ENCODE measurements at places on chromosomes 5 and 9.

- DNase-seq = no peak
Measured at GRCh38 chr9:136916330-136917184, 28.0 kb downstream of the FBXW5 start.

- DNase-seq = peak; percentile 41
Measured at GRCh38 chr9:86093788-86094555, 5.4 kb downstream of the GOLM1 start.

- no peak for DNase-seq
Measured at GRCh38 chr9:123975871-123976270, 35.7 kb upstream of the LHX2 start.

- DNase-seq = no peak
Measured at GRCh38 chr9:95715868-95716435, 159.5 kb upstream of the ERCC6L2 start.

- no peak for DNase-seq
Measured at GRCh38 chr5:170056561-170057267, 49.0 kb upstream of the FOXI1 start.

GRCh38 chr9:32899761-32900160 is 101.7 kb downstream of the APTX start:
- no peak for DNase-seq

- DNase-seq = peak; percentile 56
Measured at GRCh38 chr5:90802474-90803317, 244.1 kb downstream of the ADGRV1 start.

- no peak for DNase-seq
Measured at GRCh38 chr5:132987531-132988408, 24.3 kb upstream of the AFF4 start.

GRCh38 chr5:14441641-14442040 is 140.0 kb upstream of the OTULINL start:
- no peak for DNase-seq

- no peak for DNase-seq
Measured at GRCh38 chr9:35116539-35116897, 856 bp upstream of the ATOSB start.

- DNase-seq = peak; percentile 45
Measured at GRCh38 chr9:33287087-33287490, 3.2 kb upstream of the NFX1 start.

GRCh38 chr9:37904445-37905130 is 661 bp upstream of the SLC25A51 start:
- DNase-seq = no peak

DNA sequence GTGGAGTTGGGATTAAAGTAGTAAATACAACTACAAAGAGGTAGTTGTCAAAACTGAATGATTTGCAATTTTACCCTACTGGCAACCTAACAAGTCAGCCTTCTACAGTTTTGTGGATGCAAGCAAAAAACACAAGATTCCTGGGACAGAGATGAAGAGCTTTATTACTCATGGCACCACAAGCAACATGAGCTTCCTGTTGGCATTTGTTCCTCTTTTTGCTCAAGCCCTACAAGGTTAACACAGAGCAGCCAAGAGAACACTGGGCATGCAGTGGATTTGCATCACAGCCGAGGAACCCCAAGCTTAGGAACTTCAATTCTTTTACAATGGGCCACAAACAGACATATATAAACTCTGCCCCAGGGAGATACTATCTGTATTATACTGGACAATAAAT is 28.8 kb upstream of the DMAC1 start:
- DNase-seq = no peak

DNA sequence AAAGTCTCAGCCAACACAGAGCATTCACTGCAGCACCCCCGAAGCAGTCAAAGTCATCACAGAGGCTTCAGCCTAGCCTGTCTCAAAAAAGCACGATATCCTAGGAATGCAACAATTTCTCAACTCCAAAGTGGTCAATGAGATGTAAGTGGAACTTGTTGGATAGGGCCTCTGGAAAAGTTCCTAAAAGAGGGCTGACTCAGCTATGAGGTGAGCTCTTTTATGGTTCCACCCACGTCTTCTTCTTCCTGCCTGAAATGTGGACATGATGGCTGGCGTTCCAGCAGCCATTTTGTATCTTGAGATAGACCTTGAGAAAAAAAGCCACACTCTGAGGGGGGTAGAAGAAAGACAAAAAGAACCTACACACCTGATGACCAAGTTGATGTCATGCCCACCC is 32.5 kb upstream of the TRIO start:
- no peak for DNase-seq

DNA sequence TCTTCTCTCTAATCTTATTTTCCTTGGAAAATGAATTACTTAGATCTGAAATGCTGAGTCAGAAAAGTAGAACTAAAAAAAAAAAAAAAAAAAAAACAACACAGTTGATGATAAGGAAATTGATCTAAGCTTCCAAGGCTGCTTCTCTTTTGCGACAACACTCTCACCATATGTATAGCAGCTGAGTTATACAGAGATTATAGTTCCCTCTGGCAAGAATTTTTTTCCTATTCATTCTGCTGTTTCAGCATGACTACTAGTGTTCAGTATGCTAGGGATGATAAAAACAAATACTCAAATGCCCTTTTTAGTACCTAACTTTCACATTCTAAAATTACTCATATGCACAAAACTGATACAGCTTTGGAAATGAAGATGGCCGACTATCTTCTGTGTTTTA is 267.3 kb downstream of the MLLT3 start:
- no peak for DNase-seq

DNA sequence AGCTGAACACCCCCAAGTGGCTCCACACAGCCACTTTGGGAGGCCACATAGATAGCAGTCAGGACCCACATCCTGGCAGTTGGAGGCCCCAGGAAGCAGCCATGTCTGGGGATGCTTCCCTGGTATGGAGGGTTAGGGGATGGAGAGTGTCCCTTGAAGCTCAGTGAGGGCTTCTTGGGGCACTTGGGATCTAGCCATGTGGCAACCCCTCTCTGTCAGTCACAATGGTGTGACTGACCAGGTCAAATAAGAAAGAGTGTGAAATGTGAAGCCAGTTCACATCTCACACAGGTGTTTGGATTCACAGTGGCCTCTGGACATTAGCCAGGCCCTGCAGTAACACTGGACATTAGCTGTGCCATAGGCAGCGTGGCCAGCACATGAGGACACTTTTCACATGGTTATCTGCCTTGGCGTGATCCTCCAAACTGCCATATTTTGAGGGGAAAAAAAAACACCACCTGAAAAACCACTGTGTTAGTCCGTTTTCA is 53.9 kb upstream of the IL17B start:
- no peak for DNase-seq

DNA sequence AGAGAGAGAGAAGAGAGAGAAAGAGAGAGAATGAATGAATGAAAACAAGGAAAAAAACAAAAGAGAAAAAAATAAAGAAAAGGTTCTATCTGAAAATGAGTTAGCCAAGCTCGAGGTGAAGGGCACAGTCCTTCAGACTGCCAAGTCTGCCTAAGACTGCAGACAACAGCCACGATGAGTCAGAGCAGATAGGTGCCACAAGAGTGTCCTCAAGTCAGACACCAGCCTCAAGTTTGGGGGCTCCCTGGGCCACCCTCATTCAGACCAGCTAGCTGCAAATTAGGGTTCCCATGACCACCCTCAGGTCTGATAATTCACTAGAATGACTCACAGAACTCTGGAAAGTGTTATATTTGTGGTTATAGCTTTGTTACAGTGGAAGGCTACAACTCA is 13.9 kb upstream of the HABP4 start:
- no peak for DNase-seq

Data from Caki2 (cell line).